ENCODE measurements at places on chromosomes 1 and 21.
A peak's percentile ranks its signal among the peaks of the same experiment; 100 is the strongest.

DNA sequence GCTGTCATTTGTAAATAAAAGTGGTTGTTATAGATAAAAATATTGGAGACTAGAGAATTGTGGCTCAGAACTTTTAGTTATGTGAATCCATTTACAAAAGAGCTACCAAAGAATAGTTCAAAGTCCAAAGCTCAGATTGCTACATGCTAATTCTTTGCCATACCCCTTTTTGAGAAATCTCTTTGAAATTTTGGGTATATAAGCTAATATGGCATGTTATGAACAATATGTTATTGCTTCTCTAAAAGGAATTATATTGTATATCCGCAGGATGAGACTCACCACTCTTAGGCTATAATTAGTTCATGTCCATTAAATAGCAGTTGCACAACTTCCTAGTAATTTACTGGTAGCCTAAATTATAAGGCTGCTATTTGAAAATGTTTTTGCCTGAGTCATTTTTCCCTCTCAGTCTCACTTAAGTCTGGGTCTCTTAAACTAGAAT is 178.0 kb downstream of the ZNF281 start:
- DNase-seq = no peak

DNA sequence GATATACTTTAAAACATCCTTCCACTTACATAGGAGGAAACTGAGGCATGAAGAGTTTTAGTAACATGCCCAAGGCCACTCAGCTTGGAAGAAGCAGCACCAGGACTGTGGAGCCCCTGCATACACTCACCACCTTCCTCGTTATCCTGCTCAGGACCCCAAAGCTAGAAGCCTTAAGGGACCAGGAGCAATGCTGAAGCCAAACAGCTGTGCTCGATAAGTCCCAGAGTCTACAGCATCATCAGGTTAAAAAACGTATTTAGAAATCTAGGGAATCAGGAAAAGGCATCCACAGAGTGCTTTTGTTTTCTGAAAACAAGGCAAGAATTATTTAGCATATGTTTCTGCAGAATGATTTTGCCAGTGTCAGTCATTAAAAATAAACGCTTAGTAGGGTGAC is 301.7 kb upstream of the ESRRG start:
- no peak for DNase-seq

DNA sequence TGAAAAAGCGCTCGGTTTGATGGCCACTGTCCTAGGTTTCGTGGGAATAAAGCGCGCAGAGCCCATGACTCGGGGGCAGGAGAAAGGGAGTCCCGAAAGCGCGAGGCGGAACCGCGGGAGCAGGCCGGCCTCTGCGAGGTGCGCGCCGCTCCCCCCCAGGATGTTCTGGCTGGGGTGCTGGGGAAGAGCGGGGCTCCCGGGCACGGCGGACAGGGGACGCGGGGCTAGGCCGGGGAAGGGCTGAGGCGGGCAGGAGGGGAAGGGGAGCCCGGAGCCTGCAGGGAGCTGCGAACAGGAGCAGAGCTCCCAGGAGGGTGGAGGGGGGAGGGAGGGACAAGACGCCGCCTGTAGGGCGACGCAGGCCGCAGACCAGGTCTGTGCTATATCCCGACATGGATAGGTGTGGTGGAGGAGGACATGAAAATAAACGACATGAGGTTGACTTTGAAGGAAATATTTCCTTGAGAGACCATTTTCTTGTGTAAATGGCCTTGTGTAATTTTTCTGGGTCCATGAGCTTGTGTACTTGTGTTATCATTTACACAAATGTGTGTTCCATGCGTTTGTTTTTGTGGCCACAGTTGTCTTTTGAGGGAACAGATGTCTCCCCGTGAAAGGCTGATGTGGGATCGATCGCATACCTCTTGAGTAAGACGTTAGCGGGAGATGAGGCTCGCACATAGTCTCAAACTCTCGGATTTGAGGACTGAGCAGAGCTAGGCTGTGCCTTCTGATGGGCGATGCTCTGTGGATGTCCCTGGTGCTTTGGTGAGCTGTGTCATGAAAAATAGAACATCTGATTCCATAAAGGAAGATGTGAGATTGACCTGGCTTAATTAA is 1.3 kb downstream of the PCNT start:
- DNase-seq = peak; percentile 64

- DNase-seq = peak; percentile 52
Observed at GRCh38 chr1:24503059-24503751, 569 bp downstream of the RCAN3 start.

DNA sequence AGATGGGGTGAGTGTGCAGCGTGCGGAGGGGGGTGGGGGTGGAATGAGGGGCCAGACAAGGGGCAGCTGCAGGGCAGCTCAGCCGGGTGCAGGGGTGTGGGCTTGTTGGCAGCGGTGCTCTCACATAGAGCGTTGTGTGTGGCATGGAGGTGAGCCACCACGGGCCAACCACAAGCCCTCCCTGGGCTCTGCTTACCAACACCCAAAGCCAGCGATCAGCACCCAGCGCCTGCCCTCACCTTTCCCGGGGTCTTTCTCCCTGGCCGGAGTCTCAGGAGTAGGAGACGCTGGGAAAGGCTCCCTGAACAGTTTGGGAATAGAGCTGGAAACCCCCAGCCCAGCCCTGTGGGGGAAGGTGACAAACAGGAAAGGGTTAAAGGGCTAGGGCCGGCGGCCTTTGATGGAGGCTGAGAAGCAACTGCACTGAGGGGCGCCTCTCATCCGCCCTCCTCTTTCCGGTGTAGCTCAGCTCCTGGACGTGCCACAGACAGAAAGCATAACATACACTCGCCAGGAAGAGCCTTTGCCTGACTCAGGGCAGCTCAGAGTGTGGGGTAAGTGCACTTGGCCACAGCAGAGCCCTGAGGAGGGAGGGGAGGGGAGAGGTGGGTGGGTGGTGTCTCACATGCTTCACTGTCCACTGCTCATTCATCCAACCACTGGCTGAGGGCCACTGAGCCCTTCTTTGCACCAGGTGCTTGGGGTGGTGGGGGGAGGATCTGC is 577 bp downstream of the IKBKE start:
- DNase-seq = no peak

DNA sequence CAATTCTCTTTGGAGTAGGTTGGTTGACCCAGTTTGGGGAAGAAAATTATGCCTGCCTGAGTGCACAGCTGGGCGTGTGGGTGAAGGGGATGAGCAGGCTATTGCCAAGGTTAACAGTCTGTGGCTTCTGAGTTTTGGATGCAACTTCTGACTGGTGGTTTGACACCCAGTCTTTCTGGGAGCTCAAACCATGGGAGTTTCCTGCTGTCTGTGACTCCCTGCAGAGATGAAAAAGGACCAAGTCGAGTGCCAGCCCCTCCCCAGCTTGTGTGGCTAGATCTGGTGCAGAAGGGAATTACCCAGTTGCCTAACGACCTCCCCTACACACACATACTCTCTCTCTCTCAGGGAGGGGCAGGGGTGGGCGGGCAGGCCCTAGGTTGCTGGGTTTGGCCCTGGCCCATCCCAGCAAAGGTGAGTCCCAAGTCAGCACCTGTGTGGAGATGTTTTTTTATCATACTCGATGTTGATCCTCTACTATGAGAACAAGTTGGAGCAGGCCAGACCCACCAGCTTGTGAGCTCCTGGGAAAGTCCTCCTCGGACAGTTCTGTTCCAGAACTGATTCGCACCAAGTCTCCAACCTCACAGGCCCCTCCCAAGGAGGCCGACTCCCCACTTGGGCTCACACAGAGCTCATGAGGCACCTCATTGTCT is 28.2 kb downstream of the PKP1 start:
- DNase-seq = no peak

DNA sequence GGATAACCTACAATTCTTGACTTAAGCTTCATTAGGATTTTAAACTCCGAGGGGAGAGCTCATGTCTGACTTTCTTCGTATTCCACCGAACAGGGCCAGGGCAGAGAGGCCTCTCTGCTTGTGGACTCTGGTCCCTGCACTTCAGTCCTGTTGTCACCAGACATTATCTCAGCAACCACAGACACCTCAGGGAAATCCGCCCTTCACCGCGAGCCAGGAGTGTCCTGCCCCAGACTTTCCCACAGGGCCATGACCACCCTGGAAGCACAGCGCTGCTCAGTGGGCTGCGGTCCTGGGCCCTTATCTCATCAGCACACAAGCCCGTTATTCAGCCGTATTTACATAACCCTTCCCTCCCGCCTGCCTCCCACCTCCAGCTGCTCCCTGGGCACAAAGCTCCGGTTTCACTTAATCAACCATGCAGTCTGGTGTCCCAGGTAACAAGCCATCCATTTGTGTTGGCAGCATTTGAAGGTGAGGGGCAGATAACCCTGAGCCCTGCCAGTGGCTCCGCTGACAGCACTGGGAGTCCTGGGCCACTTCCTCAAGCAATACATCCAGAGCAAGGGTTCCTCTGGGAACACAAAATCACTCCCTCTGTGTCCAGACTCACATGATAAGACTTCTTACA is 122.8 kb upstream of the RAB4A start:
- no peak for DNase-seq

DNA sequence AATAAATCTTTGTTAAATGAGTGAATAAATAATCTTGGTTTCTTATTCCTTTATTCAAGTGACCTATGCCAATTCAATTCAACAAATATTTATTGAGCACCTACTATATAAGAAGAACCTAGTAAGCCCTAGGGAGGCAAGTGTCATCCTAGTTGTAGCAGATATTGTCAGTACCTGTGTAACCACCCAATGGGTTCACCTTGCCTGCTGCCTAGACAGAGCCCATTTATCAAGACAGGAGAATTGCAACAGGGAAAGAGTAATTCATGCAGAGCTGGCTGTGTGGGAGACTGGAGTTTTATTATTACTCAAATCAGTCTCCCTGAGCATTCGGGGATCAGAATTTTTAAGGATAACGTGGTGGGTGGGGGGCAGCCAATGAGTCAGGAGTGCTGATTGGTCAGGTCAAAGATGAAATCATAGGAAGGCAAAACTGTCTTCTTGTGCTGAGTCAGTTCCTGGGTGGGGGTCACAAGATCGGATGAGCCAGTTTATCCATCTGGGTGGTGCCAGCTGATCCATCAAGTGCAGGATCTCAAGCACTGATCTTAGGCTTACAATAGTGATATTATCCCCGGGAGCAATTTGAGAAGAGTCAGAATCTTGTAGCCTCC is 53.8 kb upstream of the KCNA3 start:
- DNase-seq = no peak

- DNase-seq = no peak
Observed at GRCh38 chr1:232983375-232983774, 33.0 kb downstream of the NTPCR start.

- no peak for DNase-seq
Observed at GRCh38 chr1:40439247-40439646, 11.0 kb upstream of the ZFP69B start.

DNA sequence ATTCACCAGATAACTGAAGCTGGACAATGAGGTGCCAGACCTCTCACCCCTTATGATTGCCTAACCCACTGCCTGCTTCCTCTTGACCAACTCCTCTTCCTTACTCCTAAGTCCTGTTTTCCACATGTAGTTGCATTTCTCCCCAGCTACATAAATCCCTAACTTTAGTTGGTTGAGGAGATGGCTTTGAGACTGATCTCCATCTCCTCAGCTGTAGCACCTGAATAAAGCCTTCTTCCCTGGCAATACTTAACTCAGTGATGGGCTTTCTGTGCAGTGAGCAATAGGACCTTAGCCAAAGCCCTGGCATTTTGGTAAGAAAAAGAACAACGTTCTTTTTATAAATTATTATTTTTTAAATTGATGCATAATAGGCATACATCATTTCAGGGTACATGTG is 691.1 kb downstream of the MATN1 start:
- peak; percentile 10 for DNase-seq

GRCh38 chr1:154996966-154997701 is 3.7 kb downstream of the LENEP start:
- DNase-seq = no peak

- no peak for DNase-seq
Observed at GRCh38 chr1:52179073-52179472, 37.2 kb downstream of the ZFYVE9 start.

GRCh38 chr1:47894410-47895278 is 102.5 kb downstream of the TRABD2B start:
- DNase-seq = peak; percentile 51

- no peak for DNase-seq
Observed at GRCh38 chr1:29417971-29418370, 181.6 kb downstream of the PTPRU start.

DNA sequence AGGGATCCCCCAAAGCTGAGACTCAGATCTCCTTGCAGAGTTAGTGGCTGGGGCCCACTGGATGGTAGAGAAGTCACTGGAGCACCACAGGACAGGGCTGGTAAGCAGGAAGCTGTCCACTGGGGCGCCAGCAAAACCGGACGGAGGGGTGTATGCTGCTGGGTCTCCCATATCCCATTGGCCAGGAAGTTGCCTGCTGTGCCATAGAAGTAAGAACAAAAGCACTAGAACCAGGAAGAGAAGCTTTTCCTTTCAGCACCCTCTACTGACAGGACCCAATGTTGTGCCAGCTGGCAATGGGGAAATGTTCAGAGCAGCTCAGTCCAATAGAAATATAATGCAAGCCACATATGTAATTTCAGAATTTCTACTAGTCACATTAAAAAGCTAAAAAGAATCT is 146.6 kb downstream of the SPATA46 start:
- DNase-seq = no peak

DNA sequence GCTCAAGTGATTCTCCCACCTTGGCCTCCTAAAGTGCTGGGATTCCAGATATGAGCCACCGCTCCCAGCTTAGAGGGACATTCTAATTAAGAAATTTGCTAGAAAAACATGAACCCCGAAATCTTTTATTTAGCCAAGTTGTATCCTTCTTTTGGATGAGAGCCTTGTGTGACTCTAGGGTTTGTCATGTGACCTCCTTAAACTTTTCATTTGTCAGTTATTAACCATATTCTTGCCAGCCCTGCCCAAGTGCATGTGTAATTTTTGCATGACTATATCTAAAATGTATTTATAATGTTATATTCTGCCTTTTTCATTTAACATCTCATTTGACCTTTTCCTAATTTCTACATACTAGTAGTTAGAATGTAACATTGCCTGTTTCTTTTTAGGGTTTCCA is 1.9 kb downstream of the UTP25 start:
- DNase-seq = no peak

GRCh38 chr1:160761886-160762285 is 22.8 kb downstream of the SLAMF7 start:
- DNase-seq = no peak

DNA sequence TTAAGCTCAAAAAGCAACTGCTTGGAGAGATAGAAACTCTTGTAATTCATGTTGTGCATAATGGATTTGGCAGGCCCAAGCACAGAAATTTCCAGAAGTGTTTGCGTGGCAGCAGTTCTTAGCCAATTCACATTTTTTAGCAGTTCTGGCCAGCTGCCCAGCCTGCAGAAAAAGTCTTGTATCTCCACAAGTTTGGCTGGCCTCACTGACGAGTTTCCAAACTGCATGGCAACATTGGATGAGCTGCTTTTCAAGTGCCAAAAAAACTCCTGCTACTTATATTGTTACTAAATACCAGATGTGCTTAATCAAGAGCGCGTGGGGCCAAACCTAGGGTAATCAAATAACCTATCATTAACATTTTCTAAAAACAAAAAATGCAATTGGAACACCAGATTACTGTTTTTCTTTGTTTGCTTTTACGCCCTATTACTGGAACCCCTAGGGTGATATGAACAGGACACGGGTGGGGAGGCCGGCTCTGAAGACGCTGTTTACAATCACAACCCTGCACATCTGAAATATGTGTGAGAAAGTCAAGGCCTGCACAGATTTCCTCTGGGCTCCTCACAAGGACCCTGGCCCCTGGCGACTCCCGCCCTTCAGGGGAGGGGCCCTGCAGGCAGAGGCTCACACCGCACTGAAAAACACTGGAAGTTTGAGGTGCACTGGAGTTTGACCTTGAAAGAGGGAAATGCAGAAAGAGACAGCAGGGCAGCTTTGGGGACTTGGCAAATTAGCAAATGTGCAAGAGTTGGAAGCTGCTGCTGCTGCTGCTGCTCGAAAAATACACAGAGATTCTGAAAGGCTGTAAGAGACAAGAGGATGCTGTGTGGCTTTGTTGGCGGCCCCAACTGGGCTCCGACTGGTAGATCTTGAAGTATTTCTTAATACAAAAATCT is 55.2 kb upstream of the TARBP1 start:
- DNase-seq = peak; percentile 94

Data from ureter (tissue), 1 donor.